ENCODE measurements at places on chromosomes 6 and 20.

DNA sequence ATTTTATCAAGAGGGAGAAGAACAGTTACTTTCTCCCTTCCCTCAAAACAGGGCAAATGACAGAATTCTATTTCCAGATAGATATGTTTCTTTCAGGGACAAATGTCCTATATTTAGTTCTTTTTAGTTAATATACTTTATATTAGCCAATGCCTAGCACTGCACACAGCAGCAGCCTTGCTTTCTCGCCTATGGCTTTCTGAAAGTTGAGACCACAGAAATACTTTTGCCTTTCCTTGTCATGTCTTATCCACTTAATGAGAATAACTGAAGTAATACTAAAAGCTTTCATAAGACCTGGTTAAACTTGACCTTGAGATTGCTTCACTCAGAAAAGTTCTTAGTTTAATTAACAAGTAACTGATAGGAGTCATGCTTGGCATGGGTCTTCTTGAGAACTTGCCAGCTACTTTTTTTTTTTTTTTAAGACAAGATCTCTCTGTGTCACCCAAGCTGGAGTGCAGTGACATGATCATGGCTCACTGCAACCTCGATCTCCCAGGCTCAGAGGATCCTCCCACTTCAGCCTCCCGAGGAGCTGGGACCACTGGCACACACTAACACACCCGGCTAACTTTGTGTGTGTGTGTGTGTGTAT is 159.3 kb downstream of the CDKAL1 start:
- DNase-seq: no peak

DNA sequence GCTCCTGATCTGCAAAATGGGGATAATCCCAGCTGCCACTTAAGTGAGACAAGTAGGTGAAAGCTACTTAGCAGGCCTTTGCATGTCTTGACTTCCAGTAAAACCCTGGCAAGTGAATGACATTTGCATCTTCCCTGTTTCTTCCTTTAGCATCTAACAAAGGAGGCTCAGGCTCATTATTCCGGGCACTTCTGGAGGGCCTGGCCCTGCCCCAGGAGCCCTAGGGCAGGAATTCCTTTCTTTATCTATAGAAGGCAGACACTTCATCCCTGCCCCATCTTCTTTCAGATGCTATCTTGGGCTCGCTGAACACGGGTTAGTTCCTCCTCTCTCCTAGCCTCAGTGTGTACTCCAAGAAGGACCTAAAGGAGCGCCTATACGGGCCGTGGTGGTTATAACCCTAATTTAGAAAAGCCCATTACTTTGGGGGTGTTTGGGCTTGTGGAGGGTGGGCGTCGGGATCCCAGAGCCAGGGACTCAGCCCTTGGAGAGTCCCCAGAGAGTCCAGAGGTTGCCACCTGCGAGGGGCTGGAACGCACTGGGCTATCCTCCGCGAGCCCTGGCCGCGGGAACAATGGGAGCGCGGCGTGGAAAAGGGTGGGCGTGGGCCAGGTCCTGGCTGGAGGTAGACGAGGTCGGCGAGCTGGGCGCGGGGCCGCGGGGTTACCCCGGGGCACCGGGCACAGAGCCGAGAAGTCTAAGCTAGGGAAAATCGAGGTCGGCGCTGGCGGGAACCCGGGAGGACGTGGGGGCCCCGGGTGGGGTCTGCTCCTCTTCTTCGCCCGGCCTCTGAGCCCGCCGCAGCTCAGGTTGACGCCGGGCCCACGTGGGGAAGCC is 62.8 kb upstream of the EPB41L1 start:
- no peak for DNase-seq

DNA sequence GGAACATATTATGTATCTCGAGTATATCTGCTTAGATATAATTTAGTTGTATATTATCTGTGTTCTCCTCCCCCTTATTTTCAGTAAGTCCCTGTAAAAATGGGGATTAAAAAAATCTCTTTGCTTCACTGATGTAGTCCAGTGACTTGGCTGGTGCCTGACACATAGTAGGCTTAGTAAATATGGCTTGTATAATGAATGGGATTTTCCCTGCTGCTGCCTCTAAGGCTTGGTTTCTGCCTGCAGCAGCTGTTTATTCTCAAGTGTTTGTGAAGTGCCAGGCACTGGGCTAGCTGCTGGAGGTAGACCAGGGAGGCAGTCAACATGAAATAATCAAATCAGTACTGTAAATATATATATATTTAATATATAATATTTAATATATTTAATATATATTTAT is 1.6 kb upstream of the ZFP64 start:
- DNase-seq: no peak

DNA sequence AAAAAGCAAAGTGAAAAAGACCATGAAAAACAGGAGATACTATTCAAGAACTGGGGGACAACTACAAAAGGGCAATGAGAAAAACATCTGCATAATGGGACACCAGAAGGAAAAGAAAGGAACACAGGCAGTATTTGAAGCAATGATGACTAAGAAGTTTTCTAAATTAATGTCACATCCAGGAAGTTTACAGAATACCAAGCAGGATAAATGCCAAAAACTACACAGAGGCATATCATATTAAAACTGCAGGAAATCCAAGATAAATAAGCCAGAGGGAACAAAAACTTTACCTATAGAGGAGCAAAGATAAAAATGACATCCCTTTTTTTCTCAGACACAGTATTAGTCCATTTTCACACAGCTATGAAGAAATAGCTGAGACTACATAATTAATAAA is 193.0 kb downstream of the ERMARD start:
- no peak for DNase-seq

- DNase-seq: peak; percentile 18
Observed at GRCh38 chr6:166258854-166259276, 49.3 kb downstream of the PRR18 start.

All from CD4-positive, alpha-beta T cell treated with Interleukin-21 for 1 hour (primary cell).